Left ventricle myocardium superior (tissue), 1 donor: ENCODE measurements at places on chromosomes 3 and 15. TPM values are rescaled to one million over a fixed set of nuclear protein-coding genes. Genes with fewer than 3 reads are reported as not detected.

Gene DNAJA4
- 85.9 TPM for total RNA-seq

Gene AMT
- total RNA-seq, result 30.5 TPM

Gene TERC
- 3.5 TPM for total RNA-seq

Gene RTP4
- 1.0 TPM for total RNA-seq

Gene DTX3L
- total RNA-seq, result 10.5 TPM

Gene PLA2G4D
- total RNA-seq, result not detected

Gene SLC38A3
- total RNA-seq, result 10.4 TPM

Gene GCSAM
- not detected for total RNA-seq

Gene KIF7
- total RNA-seq, result 2.2 TPM

GRCh38 chr15:37891766-37892368 lies 42.6 kb upstream of the TMCO5A start:
- DNase-seq, result no peak

DNA sequence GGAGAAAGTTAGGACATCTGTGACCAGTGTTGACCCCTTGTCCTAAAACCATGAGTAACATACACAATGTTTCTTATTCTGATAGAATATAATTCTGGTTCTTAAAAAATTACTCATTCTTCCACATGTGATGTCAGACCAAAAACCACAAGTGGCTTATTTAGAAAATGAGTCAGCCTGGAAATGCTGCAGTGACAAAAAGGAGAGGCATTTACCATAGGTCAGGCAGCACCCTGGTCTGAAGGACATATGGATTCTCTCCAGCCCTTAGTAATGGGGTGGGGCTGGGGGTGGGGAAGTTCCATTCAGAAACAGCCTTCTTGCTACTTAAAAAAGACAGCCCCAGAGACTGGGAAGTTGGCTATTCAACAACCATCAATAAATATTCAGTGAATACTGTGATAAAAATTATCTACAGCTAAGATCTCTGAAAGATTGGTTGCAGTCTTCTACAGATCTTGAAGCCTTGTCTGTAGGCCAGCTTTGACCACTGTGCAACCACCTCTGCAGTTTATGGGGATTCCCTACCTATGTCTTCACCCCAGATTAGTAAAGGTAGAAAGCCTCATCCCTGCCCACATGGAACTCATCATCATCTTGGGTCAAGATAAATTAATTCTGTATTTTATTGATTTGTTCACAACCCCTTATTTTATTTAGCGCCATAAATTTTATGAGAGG lies 34.9 kb upstream of the TIMP4 start:
- no peak for DNase-seq

DNA sequence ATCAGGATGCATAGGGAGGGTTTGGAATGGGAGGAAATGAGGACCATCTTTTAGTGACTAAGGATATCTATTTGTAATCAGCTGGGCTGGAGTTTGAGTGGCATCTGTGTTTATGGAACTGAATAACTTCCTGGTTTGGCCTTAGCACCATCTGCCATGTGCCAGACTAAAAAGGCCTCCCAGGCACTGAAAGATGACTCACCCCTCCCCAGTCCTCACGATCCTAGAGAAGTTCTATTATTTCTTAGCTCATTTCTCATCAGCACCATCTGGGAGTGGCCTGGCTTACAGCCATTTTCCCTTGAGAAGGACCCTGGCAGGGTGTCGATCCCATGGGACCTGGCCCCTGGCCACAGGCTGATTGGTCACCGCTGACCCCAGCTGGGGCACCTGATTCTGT lies 23.9 kb upstream of the CTXND1 start:
- no peak for DNase-seq

- DNase-seq, result no peak
Observed at GRCh38 chr3:156251424-156251823, 131.0 kb downstream of the KCNAB1 start.

DNA sequence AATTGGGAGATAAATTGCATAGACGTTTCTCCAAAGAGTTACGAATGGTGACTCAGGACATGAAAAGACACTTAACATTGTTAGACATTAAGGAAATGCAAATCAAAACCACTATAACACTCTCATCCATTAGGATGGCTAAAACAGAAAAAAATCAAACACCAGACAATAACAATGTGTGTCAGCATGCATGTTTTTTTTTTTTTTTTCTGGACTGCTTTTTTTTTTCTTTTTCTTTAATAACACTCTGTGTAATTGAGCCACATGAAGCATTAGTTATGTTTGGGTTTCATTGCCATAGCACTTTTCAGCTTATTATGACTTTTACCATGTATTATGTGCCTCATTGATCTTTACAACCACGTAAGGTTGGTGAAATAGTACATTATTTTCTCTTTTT lies 95.0 kb downstream of the NFKBIZ start:
- DNase-seq, result no peak

DNA sequence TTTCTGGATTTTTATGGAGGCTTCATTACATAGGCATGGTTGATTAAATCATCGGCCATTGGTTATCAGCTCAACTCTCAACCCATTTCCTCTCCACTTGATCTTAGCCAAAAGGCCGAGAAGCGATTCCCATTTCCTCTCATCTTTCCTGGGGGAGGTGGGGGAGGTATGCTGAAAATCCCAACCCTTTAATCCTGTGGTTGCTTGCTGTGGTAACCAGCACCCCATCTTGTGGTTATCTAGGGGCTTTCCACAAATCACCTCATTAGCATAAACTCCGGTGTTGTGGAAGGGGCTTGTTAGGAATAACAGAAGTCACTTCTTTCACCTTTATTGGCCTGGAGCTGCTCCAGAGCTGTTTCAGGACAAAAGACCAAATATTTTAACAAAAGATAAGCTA lies 20.9 kb downstream of the PDE8A start:
- no peak for DNase-seq

DNA sequence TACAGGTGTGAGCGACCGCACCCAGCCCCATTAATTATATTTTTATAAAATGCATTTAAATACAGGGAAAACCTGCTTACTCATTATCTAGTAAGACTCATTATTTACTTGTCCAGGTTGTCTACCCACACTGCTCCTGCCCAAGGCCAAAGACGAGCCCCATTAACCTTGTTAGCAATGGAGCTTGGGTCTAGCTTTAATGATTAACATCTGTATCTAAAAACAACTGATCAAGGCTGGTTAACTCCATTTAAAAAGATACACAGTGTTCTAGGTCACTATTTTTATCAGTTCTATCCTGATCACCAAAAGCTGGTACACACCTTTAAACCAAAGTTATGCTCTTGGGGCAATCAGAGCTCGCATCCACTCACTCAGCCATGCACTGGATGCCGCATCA lies 10.4 kb upstream of the NCKIPSD start:
- DNase-seq, result no peak

DNA sequence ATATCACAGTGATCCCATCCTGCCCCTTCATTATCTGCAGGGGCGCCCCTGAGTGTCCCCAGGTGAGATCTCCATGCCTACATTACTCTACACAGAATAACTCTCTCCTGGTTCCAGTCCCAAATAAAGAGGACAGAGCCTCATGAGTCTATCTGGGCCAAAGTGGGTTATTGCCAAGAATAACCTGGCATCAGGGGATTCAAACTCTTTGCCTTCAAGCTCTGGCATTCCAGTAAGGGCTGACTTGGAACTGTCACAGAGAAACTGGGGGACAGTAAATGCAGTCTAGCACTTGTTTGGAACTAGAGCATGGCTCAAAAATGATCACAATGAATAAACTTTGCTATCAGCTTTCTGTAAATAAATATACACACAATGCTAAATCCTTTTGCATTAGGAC lies 30.3 kb downstream of the GJD2 start:
- no peak for DNase-seq

DNA sequence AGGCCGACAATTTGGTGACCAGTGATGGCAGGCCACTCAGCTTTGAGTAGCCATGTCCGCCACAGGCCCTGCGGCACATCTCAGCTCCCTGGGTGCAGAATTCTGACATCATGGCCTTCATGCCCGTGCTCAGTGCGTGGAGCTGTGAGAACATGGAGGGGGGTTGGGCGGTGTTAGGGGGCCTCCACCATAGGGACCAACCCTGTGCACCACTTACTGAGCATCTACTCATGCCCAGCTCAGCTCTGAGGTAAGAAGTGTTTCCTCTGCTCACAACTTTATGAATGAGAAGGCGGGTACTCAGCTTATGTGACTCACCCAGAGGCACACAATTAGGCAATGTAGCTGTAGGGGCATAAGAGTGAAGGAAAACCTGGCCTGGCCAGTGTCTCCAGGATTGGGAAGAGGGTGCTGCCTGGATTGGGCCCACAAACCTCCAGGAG lies 10.5 kb downstream of the ACOX2 start:
- no peak for DNase-seq

- DNase-seq, result no peak
Observed at GRCh38 chr15:92524874-92525565, 130.6 kb downstream of the FAM174B start.

DNA sequence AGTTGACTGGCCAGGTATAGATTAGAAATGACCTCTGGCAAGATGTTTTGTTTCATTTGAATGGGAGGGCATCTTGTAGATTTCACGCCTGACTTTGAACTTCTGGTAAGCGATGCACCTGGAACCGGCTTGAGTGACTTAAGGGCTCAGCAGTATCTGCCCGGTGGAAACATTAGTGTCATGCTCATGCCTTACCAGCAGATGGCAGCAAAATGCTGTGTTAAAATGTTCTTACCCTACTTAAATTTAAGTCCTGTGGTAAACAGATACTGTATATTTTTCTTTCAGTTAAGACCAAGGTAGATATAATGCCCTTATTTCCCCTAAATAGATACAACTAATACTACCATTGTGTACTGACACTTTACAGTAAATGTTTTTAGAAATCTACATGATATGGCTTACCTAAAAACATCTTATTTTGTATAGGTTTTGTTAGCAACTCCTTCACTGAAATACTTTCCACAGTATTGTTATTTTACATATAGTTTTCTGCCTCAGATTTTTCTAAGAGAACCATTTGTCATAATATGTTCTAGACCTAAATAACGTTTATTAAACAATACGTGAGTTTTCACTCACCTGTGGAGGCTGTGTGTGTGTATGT lies 25.5 kb downstream of the ASB7 start:
- no peak for DNase-seq

DNA sequence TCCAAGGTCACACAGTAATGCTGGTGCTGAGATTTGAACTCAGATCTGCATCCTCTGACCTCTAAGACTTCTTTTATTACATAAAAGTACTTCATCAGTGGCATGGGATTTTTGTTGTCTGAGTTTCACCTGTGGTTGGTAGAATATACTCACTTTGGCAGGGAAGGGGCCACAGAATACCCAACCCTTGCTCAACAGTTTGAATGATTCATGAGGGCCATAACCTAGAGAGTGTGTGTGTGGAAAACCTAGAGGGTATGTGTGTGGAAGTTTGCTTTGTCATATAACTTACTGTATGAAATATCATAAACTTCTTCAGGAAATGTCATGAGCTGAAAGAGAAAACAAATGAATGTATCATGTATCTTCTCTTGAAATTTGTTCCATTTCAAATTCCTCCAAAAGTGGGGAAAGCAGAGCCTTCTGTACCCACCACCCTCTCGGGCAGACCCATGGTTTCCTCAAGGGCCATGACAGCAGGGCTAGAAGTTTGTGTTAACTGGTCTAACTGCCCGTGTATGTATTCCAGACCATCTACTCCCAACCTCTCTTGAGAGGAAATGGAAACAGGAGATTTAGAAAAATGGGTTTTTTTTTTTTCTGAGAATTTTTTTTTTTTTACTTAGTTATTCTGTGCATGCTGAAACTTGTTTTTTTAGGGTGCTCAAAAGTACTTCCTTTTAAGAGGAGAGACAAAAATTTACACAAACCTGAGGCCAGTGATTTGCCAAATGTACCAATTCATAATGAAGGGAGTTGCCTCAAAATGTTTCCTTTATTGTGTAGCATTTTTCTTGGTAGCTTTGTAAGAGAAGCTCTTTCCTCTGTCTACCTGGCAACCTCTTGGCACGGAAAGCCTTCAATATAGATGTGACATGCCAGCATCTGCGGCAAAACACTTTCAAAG lies 127.0 kb downstream of the TPRG1 start:
- no peak for DNase-seq

DNA sequence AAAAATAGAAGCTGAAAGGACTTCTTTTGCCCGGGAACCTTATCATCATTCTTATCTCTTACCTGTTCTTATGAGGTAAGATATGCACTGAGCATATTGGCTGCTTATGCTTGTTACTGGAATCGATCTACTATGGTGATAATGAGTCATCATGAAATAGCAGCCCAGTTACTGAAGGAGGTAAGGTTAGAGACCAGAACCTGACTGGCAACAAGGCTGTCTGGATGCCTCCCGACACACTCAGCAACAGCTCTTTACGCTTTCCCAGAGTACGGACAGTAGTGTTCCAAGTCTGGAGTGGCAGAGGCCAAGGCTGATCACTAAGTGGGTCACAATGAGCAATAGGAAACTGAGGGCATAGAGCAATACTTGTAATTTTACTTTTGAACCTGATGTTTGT lies 314.1 kb downstream of the NLGN1 start:
- DNase-seq, result peak; percentile 10
